ENCODE measurements at places on chromosomes 5 and 9. TPM values are rescaled to one million over a fixed set of nuclear protein-coding genes. Genes with fewer than 3 reads are reported as not detected.

Gene ASB6
- 21.3 TPM for total RNA-seq

Gene PPIC
- 16.5 TPM for total RNA-seq

Gene INSL6
- total RNA-seq = not detected

Gene MARCOL
- total RNA-seq = not detected

Gene PCDHGC4
- total RNA-seq = not detected

Gene ANKRD31
- 0.08 TPM for total RNA-seq
